ENCODE measurements at places on chromosomes 11 and 22.

DNA sequence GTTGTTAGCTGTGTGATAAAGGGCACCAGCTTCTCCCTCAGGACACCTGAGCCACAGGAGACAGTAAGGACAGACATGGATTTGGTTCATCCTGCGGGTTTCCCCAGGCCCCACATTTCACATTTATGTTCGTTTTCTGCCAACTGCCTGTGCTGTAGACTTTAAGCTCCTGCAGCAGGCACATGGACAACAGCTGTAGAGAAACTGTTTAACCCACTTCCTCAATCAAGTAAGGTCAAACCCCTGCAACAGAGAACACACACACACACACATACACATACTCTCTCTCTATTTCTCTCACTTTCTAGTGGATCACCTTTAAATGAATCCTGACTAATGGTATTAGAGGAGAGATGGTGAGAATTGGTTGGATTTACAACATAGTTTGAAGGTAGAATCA, 90.7 kb downstream of the C11orf87 start:
- DNase-seq, result no peak

DNA sequence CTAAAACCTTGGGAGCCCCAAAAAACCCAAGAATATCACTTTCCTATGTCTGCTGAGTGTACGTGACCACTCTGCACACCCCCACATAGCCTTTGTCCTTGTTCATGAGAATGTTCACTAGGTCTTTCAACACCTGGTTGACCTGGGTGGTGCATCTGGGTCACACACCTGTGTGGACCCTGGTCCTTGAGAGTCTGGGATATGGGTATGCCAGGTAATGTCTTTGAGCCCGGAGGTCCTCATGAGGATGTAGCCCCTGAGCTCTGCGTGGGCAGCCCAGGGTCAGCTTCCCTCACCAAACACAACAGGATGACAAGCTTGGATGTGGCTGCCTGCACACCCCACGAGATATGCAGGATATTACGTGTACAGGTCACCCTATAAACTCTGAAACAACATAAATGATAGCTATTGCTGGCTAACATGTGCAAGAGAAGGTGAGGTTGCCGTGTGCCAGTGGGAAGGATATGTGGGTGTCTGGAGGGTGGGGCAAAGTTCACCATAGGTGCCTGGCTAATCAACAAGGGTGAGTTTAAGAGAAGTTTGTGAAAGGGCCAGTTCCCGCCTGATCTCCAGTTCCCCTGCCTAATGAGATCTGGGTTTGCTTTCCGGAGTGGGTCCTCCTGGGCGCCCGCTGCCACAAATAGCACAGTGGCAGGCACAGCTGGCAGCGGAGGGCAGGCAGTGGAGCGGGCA, 1.4 kb upstream of the PPARA start:
- DNase-seq, result no peak

- DNase-seq, result no peak
Measured at GRCh38 chr11:109794501-109794900, 298.7 kb upstream of the ZC3H12C start.

DNA sequence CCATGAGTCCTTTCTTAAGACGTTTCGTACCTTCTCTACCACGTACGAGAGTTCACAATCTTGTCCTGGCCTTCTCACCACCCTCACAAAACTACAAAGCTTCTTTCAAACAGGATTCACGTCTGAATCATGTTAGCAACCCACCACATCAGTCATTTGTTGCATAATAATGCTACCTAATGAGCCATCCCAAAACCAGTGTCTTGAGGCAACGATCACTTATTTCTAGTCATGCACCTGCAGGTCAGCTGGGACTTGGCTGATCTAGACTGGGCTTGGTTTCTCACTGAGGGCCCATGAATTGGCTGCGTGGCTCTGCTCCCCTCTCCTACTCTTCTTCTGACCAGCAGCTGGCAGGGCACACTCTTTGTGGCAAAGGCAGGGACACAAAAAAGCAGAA, 28.3 kb downstream of the LARGE1 start:
- no peak for DNase-seq

DNA sequence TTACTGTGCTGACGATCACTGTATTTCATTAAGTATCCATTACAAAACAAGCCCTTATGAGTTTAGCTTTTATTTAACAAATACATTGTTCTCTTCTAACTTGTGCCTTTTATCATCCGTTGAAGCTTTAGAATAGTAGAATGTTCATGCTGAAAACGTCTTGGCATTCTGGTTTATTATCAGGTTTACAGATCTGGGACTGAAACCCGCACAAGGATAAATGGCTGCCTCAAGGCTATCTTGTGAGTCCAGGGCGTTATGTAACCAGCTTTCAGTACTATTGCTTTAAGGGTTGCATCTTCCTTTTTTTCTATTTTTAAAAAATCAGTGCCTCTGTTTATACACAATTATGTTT, 66.6 kb upstream of the PRODH start:
- DNase-seq, result no peak
